Non-pigmented ciliary epithelial cell (primary cell): ENCODE measurements at places on chromosomes 5 and 9.
A peak's percentile ranks its signal among the peaks of the same experiment; 100 is the strongest.

DNA sequence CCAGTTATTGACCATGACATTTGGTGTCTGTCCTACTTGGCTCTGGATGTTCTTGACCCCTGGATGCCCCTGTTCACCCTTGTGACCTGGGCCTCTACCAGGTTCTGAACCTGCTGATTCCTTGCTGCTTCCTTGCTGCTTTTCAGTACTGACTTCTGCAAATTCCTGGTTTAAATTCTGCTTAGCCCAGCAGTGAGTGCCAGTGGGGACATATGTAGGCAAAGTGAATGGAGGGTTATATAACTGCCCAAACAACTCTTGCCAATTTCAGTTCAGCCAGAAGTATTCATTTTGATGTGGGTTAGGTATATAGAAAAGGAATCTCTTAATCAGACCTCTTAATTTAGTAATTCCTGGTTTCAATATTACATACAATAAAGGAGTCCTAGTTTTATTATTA, 220.6 kb downstream of the TAF11L14 start:
- no peak for DNase-seq

DNA sequence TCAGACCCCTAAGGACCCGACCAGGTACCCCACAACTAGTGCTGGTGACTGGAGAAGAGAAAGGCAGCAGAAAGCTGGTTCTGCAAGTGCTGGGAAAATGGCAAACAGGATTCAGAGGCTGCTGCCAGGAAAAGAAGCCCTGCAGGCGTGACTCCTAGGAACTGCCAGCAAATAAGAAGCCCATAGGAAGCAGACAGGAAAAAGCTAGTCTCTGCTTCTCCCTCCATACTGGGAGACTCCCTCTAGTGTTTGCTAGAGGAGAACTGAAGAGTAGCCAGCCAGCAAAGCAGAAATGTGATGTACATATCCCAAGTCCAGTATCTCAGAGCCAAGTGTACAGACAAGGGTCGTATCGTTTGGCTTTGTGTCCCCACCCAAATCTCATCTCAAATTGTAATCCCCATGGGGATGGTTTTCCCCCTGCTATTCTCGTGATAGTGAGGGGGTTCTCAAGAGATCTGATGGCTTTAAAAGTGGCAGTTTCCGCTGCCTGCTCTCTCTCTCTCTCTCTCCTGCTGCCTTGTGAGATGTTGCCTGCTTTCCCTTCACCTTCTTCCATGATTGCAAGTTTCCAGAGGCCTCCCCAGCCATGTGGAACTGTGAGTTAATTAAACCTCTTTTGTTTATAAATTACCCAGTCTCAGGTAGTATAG, 38.1 kb upstream of the TUSC1 start:
- DNase-seq, result no peak

GRCh38 chr5:97458851-97459250, 275.8 kb upstream of the RIOK2 start:
- no peak for DNase-seq

DNA sequence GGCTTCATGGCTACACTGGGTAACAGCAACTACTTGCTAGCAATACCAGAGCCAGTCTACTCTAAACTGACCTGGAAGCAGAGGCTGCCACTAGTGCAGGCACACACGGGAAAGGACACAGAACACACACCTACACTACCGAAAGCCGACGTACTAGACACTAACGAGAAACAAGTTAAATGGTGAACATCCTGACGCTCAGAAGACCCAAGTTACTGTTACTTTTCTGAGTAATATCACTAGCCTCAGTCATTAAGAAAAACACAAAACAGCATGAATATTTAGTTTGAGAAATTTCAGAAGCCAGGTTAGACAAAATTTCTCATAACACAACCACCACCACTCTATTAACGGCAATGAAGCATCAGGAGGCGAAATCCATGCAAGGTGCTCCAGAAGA, 44.5 kb downstream of the CAMSAP1 start:
- DNase-seq, result no peak

DNA sequence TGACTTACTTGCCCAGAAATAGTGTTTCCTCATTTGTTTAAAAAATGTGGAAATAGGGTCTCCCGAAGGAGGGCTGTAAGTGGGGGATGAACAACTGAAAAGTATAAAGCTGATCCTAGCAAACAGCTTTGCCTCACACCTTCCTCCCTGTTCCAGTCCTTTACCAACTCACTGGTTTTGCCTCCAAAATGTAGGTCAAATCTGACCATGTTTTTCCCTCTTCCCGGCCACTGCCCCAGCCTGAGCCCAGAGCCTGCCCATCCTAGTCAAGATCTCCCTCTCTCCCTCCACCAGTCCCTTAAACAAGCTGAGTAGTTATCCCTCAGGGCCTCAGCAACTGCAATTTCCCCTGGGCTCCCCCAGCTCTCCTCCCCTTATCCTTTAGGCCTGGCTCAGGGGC, 82.4 kb upstream of the FBXW11 start:
- DNase-seq, result no peak

DNA sequence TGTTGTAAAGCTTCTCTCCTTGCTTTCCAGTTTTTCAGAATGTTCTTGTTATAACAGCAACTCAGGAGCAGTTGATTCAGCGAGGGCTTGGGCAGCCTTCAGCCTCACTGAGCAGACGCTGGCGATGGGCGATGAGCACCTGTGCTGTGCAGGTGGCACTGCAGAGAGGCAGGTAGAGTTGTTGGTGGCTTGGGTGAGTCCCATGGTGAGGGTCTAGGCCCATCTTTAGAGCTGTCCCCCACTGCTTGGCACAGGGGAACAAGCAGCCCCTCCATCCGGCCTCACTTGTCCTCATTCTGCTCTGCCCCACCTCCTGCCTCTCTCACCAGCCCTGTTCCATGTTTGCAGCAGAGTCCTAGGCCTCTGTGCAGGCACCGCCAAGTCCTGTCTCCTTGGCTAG, 6.1 kb upstream of the CXCL14 start:
- no peak for DNase-seq

DNA sequence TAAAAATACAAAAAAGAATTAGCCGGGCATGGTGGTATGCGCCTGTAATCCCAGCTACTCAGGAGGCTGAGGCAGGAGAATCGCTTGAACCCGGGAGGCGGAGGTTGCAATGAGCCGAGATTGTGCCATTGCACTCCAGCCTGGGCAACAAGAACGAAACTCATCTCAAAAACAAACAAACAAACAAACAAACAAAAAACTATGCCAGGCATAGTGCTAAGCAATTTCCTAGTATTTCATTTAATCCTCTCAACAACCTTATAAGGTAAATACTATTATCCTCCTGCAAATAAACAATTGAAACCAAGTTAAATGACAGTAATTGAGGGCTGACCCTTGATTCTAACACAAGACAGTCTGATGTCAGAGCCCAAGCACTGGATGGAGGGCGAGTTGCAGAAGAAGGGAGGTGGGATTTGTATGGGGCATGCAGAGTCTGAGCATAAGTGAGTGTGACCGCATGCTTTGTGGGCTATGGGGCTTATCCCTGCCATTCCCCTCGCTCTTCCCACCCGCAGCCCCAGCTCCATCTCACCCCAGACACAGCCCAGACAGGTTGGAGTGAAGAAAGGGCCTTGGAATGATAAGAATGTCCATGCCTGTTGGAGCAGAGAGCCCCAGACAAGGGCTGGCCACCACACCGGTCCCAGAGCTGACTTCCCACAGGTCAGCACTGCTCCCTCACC, 24.3 kb upstream of the RPS14 start:
- DNase-seq, result peak; percentile 83

- peak; percentile 78 for DNase-seq
Measured at GRCh38 chr9:108551030-108551841, 304.6 kb downstream of the ACTL7B start.

DNA sequence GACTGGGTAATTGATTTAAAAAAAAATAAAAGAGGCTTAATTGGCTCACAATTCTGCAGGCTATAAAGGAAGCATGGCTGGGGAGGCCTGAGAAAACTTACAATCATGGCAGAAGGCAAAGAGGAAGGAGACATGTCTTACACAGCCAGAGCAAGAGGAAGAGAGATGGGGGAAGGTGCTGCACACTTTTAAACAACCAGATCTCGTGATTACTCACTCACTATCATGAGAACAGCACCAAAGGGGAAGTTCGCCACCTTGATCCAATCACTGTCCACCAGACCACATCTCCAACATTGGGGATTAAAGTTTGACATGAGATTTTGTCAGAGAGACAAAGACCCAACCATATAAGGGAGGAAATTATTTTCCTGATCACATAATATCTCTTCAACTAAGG, 138.8 kb upstream of the NR4A3 start:
- DNase-seq, result no peak

DNA sequence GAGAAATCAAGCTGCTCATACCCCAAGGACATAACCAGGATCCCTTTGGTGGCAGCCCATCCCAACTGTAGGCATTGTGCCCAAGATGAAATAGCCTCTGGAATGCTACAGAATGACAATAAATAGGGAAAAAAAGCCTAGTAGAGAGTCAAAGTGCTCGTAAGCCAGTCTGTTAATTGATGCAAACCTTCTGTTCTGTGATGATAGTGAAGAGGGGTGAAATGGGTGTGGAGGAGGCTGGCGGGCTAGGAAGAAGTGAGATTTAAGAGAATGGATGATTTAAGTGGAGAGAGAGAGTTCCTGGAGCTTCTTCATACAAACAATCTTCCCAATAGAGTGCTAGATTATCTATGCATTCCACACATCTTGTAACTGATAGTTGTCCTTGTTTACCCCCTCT, 301.0 kb upstream of the PCSK5 start:
- DNase-seq, result no peak

DNA sequence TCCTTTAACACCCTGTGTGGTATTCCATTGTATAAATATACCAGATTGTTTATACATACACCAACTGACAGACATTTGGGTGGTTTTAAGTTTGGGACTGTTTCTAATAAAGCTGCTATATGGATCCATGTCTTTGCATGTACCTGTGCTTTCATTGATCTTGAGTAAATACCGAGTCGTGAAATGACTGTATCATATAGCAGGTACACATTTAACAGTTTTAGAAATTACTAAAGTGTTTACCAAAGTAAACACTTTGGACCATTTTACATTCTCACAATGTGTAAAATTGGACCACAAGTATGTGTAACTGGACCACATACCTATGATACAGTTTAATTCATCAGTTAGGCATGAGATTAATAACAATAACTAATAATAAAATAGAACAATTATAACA, 175.2 kb downstream of the FBXL17 start:
- no peak for DNase-seq

DNA sequence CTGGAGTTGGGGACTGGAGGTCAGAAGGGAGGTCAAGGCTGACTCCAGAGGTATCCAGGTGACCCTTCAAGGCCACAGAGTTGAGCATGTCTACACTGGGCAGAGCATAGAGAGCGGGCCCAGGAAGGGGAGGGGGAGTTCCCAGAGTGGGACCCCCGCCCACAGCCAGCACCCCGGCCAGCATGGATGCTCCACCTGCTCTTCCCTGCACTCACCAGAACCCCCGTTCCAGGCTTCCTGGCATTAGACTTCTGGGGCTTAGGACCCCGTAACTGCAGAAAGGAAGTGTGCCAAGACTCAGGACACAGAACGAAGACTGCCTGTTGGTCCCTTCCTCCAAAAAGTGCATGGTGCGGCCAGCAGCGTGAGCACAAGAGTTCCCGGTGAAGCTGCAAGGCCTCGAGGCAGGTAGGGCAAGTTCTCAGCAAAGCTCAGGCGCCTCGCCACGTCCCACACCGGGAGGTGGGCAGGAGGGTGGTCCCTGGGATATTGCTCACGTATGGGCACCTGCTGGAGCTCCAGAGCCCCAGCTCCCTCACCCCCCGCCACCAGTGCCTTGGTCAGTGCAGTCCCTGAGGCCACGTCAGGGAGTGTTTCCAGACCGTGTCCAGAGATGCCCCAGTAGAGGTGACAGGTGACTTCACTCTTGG, 13.8 kb downstream of the ABO start:
- no peak for DNase-seq

- no peak for DNase-seq
Measured at GRCh38 chr9:92402826-92403745, 1.3 kb downstream of the OGN start.

- no peak for DNase-seq
Measured at GRCh38 chr9:37836386-37836785, 35.8 kb downstream of the DCAF10 start.

GRCh38 chr9:331197-331596, 116.5 kb downstream of the DOCK8 start:
- DNase-seq, result no peak

GRCh38 chr5:94847019-94847418, 228.6 kb downstream of the SLF1 start:
- no peak for DNase-seq

- no peak for DNase-seq
Measured at GRCh38 chr9:2810420-2811075, 33.3 kb downstream of the PUM3 start.

GRCh38 chr5:2282893-2283292, 400.2 kb upstream of the IRX4 start:
- DNase-seq, result no peak

GRCh38 chr5:138889994-138890393, 14.9 kb upstream of the LRRTM2 start:
- no peak for DNase-seq

GRCh38 chr5:73587923-73588322, 22.4 kb downstream of the UTP15 start:
- DNase-seq, result no peak

DNA sequence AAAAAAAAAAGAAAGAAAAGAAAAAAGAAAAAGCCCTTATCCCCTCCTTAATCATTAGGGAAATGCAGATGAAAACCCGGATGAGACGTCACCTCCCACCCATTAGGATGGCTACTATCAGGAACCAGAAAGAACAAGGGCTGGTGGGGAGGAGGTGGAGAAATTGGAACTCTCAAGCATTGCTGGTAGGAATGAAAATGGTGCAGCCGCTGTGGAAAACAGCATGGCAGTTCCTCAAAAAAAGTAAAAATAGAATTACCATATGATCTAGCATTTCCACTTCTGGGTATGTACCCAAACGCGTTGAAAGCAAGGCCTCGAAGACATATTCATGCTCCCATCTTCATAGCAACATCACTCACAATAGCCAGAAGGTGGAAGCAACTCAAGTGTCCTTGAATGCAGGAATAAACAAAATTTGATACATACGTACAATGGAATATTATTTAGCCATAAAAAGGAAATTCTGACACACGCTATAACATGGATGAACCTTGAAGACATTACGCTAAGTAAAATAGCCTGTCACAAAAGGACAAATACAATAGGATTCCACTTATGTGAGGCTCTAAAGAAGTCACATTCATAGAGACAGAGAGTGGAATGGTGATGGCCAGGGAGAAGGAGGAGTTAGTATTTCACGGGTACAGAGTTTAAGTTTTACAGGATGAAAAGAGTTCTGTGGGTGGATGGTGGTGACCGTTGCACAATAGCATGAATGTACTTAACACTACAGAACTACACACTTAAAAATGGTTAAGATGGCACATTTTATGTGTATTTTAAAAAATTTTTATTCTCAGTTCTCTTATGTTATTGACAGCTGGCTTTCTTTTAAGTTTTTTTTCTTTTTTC, 166.8 kb upstream of the IER5L start:
- no peak for DNase-seq

GRCh38 chr9:335373-335772, 120.7 kb downstream of the DOCK8 start:
- no peak for DNase-seq

- no peak for DNase-seq
Measured at GRCh38 chr5:132261881-132262845, 4.7 kb downstream of the PDLIM4 start.

GRCh38 chr5:112979723-112980122, 3.1 kb downstream of the DCP2 start:
- no peak for DNase-seq

GRCh38 chr9:114538241-114538640, 33.0 kb upstream of the WHRN start:
- no peak for DNase-seq

GRCh38 chr9:95870906-95871305, 4.6 kb upstream of the ERCC6L2 start:
- DNase-seq, result no peak
